Stimulated activated CD8-positive, alpha-beta memory T cell treated with anti-CD3 and anti-CD28 coated beads, Interleukin-7, amount 100 ng/mL, for 1 hour (primary cell): ENCODE measurements at places on chromosomes 12 and 14.

GRCh38 chr14:103625356-103626095, 3.5 kb upstream of the KLC1 start:
- DNase-seq: no peak

DNA sequence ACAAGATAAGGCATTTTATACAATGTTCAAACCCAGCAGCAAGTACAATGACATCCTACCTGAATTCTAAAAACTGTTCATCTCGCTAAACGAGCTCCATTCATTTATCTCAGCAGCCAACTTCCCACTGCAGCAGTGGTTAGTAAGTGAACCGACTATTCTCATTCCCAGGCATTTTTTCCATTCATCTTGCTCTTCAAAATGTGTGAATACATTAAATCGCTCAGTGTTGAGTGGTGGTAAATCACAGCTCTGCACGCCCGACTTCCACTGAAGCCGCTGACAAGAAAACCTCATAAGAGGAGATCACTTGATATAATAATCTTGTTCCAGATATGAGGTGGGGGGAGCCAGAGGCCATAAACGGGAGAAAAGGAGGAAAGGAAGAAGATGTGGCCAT, 746.2 kb upstream of the USP15 start:
- no peak for DNase-seq

DNA sequence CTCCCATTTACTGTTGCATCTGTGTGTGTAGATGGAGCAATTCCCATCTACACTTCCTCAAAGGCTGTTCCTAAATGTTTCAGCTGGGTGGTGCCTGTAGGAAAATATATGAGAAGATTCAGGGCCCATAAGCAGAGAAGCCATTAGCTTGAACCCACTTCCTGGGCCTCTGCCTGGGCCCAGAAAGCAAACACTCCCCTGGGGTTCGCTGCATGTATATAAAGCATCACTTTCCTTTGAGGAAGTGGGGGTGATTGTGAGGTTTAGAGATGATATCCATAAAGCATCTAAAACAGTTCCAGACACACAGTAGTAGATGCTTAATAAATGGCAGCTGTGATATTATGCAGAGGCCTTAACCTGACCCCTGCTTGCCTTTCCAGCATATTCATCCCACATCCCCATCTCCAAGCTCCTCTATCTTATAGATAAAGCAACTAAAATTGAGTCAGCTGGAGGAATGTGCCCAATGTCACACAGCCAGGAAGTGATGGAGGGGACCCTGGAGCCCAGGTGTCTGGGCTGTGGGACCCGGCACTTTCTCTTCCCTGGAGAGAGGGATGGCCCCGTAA, 280.0 kb upstream of the CRY1 start:
- no peak for DNase-seq

- DNase-seq: no peak
These were observed 34.7 kb upstream of the YY1 start for GRCh38 chr14:100203962-100204834.

DNA sequence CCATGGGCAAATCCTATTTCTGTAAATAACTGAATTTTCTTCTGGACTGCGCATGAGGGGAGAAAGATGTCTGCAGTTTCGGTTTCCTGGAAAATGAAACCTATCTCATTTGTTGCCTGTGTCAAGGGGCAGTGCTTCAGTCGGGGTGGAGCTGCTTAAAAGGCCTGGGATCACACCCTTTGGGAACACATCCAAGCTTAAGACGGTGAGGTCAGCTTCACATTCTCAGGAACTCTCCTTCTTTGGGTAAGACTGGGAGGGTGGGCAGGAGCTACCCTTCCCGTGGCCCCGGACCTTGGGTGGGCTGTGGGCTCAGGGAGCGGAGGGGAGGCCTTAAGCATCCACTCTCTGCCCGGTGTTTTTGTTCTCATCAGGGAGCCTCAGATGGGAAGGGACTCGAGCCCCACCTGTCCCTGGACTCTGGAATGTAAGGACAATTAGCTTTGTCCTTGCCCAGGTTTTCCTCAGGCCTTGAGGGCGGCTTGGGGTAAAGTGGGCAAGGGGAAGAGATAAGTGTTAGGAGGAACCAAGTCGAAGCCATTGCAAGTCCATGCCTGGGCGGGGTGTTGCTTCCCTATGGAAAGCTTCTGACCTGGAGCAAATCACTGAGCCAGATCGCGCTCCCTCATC, at the start of gene IFI27:
Gene IFI27 (plus strand): TSS at position 185 of the 630 bp plus-strand sequence.
- no peak for DNase-seq

- DNase-seq: no peak
These were observed 66.8 kb downstream of the COX16 start for GRCh38 chr14:70292716-70293115.

GRCh38 chr12:43579206-43579605, 27.2 kb upstream of the ADAMTS20 start:
- DNase-seq: no peak

DNA sequence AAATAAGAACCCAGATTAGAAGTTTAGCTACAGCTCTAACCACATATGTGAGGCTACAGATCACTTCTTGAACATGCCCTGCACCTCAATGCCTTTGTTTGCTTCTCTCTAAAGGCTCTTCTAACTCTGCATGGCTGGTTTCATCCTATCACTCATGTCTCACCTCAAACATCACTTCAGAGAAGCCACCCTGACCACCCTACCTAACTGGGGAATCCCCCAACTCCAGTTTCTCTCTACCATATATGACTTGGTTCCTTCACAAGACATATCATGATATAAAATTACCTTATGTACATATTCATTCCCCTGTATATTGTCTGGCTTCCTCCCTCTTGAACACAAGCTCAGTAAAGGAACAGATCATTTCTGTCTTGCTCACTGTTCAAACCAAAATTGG, 250.2 kb upstream of the GRIP1 start:
- DNase-seq: no peak

- DNase-seq: no peak
These were observed 53.1 kb downstream of the PPP1R36 start for GRCh38 chr14:64602826-64603225.

DNA sequence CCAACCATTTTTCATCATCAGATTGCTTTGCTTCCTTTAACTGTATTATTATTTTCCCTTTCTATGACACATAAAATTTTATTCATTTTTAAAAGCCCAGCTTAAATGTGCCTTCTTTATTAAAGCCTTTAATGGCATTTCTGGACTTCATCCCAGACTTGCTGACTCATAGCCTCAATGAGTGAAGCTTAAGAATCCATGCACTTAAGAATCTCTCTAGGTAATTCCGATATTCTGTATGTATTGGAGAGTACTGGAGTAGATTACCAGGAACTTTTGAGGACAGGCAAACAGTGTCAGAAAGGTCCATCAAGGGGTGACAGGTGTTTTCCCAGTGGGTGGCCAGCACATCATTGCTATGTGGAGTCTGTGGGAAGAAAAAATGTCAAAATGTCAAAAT, 107.9 kb downstream of the PTPRQ start:
- DNase-seq: no peak

- no peak for DNase-seq
These were observed 54.2 kb downstream of the FNTB start for GRCh38 chr14:65040666-65041433.

GRCh38 chr14:100693877-100694578, 32.7 kb upstream of the DLK1 start:
- DNase-seq: no peak

GRCh38 chr12:108374596-108375320, 35.6 kb upstream of the CMKLR1 start:
- no peak for DNase-seq

- no peak for DNase-seq
These were observed 2.9 kb downstream of the ABHD12B start for GRCh38 chr14:50874757-50875156.

GRCh38 chr12:14896521-14897169, 11.0 kb upstream of the MGP start:
- no peak for DNase-seq

GRCh38 chr12:13156277-13156676, 40.2 kb upstream of the EMP1 start:
- no peak for DNase-seq

DNA sequence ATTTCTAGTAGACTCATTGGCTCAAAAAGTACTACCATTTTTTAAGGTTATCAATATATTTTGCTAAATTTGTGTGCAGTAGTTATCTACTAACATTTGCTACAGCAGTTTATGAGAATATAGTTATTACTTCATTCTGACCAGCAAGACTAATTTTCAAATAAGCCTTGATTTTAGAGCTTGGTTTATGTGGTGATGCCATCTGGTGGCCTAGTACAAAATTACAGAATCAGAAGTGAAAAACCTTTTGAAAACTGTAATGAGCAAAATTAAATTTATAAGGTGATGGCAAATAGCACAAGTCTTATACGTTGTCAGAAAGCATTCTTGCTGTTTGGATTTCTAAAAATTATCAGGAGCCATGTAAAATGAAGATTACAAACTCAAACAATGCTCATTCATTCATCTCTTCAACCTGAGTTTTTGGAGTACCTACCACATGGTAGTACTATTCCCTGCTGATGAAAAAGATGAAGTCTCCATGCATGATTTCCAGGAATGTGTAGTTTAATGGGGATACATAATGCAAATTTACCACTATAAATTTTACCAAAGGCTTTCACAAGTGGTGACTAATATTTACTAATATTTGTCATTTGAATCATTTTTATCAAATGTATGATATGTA, 51.0 kb downstream of the MAGOHB start:
- DNase-seq: no peak
